Ecto neural progenitor cell (in vitro differentiated cells): ENCODE measurements at places on chromosomes 5 and 9.
A peak's percentile ranks its signal among the peaks of the same experiment; 100 is the strongest.

- DNase-seq, result no peak
Measured at GRCh38 chr9:5835808-5836207, 2.9 kb upstream of the ERMP1 start.

DNA sequence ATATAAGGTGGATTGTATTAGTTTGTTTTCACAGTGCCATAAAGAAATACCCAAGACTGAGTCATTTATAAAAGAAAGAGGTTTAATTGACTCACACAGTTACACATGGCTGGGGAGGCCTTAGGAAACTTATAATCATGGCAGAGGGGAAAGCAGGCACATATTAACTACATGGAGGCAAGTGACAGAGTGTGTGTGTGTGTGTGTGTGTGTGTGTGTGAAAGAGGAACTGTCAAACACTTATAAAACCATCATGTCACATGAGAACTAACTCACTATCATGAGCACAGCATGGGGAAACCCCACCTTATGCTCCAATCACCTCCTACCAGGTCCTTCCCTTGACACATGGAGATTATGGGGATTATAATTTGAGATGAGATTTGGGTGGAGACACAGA is 118.6 kb downstream of the SPEF2 start:
- no peak for DNase-seq

DNA sequence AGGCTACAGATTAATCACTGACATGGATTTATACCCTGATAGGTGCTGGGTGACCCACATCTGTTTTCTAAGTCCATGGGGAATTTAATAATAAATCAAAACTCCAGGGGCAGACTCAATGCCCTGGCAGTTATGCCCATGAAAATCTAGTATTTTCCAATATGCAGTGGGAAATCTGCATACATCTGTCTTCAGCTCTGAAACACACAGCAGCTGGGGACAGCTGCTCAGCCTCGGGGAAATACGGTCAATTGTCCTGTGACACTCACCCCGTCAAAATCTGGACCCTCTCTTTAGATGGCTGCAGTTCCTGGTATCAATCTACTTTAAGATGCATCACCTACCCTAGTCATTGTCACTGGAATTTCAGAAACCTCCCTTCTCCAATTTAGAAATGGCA is 12.7 kb upstream of the C1QTNF3 start:
- no peak for DNase-seq

GRCh38 chr5:82387819-82388166 is 109.6 kb upstream of the RPS23 start:
- no peak for DNase-seq

- DNase-seq, result no peak
Measured at GRCh38 chr9:125074976-125075375, 68.4 kb downstream of the SCAI start.

GRCh38 chr5:163459462-163459818 is 462 bp downstream of the NUDCD2 start:
- no peak for DNase-seq

DNA sequence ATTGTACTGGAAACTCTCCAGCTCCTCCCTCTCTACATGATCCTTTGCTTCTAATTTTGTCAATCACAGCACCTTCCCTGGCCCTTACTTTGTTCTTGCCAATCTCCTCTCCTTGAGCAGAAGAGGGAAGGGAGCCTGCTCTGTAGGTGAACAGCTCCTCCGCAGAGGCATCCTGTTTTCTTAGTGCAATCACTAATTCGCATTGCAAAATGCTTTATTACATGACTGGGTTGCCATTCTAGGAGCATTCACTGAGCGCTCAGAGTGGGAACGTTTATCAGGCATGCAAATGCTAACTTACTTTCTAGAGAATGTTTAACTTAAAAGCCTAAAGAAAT is 416 bp upstream of the SNX18 start:
- DNase-seq, result no peak

DNA sequence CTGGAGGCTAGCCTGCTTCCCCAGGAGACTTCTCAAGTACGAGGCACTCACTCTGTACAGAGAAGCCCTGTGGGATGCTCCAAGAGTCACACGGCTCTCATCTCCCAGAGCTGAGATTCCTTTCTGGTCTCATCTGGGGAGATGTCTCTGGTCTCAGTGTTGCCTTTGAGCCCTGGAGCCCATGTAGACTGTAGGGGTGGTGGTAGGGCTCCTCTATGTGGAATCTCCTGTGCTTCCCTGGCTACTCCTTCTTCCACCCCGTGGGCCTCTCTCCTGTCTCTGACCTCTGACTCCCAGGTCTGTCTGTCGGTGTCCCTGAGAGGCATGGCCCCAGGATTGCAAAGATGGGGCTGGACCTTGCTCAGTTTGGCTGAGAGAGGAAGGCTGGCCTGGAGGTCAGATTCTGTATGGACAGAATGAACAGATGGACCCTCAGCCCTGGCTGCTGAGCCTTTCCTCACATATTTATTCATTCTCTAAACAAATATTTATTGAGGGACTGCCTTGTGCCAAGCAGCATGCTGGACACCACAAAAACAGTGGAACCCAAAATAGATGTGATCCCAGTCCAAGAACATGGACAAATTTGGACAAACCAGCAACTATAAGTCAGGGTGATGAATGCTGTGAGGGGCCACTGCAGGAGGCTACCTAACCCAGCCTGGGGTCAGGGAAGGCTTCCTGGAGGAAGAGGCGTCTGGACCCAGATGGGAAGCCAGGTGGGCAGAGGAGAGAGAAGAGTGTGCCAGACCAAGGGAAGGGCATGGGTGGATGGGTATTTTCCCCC is 2.6 kb downstream of the CCL19 start:
- DNase-seq, result no peak

GRCh38 chr9:129769669-129770068 is 16.8 kb upstream of the PTGES start:
- no peak for DNase-seq

DNA sequence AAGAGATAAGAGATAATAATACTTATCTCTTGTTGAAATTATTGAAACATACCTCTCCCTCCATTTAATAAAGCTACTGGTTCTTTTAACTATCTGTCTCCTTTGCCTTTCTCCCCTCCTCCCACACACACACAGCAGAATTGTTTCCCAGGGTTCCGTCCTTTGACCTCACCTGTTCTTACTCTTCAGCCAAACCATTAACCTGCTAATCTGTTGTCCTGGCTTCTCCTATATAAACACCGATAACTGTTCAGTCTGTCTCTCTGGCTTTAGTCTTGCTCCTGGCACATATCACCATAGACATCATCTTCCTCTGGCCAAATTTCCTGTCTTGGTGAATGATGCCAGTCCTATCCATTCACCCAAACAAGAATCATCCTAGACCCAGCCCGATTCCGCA is 7.7 kb downstream of the RHOBTB3 start:
- no peak for DNase-seq

GRCh38 chr9:87713278-87713987 is 12.5 kb upstream of the CTSL start:
- no peak for DNase-seq

GRCh38 chr9:1536522-1537170 is 478.5 kb upstream of the SMARCA2 start:
- no peak for DNase-seq

DNA sequence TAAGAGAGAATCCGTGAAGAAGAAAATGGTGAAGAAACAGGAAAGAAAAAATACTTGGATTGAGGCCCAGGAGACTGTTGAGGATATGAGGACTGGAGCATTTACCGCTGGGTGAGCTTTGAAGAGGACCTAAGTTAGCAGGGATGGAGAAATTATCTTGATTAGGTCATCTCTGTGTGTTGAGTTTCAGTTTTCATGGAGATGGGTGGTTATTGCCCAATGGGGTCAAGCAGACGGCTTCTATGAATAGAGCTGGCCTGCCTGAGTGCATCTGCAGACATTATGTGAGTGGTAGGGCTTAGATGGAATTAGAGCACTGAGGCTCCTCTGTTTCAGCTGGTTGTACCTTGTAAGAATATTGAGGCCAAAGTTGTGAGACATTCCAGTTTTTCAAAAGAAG is 245.4 kb upstream of the FBXL7 start:
- DNase-seq, result no peak

- DNase-seq, result no peak
Measured at GRCh38 chr9:70466976-70467561, 52.6 kb upstream of the KLF9 start.

GRCh38 chr9:138043411-138044345 is 166.1 kb downstream of the CACNA1B start:
- DNase-seq, result peak; percentile 36

DNA sequence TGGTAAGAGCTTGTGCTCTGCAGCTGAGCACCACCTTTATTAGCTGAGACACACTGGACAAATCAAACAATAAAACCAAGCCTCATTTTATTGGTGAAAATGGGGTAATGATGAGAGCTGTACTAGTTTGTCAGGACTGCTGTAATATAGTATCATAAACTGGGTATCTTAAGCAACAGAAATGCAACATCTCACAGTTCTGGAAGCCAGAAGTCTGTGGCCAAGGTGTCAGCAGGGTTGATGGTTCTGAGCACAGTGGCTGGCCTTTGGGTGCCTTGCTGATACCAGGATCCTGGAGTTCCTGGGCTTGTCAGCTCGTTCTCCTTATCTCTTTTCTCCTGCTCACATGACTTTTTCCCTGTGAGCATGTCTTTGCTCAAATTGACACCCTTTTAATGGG is 513.1 kb downstream of the IRX1 start:
- no peak for DNase-seq

GRCh38 chr5:134570886-134571285 is 45.4 kb downstream of the JADE2 start:
- no peak for DNase-seq

DNA sequence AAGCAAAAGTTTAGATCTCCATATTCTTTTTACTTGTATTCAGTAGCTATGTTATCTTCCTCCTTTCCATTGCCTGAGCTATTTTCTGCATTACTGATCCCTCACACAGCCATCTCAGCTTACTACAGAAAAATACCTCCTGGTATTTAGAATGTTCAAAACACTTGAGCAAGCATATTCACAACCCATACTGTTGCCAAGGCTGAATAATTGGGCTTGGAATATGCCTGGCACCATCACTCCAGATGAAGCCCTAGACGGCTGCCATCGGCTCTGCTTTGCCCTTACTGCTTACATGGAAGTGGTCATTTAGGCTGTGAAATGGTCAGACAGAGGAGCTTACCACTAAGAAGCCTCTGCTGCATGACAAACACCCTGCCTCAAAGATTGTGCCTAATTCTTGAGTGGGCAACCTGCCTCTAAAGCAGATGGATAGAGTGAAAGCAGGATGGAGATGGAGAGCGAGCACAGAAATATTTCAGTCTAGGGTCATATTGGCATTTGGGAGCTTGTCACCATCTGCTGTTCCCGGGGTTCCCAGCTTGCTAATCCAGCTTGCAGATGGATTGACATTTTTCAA is 92.5 kb upstream of the TAS2R1 start:
- DNase-seq, result no peak

GRCh38 chr5:40879163-40879942 is 29.9 kb upstream of the C7 start:
- DNase-seq, result no peak

DNA sequence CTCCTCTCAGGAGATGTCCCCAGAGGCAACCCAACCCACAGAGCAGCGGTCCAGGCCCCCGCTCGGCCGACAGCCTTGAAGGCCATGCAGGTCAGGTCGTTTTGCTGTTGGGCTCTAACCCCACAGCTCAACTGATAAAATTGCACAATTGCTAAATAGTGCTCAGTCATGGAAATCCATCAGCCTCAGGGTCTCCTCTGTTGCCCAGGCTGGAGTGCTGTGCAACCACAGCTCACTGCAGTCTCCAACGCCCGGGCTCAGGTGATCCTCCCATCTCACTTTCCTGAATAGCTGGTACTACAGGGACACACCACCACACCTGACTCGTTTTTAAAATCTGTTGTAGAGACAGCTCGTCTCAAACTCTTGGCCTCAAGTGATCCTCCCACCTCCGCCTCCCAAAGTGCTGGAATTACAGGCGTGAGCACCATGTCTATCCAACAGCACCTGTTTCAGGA is 18.3 kb downstream of the BRD3OS start:
- no peak for DNase-seq

GRCh38 chr9:84843175-84843824 is 173.8 kb downstream of the NTRK2 start:
- no peak for DNase-seq

DNA sequence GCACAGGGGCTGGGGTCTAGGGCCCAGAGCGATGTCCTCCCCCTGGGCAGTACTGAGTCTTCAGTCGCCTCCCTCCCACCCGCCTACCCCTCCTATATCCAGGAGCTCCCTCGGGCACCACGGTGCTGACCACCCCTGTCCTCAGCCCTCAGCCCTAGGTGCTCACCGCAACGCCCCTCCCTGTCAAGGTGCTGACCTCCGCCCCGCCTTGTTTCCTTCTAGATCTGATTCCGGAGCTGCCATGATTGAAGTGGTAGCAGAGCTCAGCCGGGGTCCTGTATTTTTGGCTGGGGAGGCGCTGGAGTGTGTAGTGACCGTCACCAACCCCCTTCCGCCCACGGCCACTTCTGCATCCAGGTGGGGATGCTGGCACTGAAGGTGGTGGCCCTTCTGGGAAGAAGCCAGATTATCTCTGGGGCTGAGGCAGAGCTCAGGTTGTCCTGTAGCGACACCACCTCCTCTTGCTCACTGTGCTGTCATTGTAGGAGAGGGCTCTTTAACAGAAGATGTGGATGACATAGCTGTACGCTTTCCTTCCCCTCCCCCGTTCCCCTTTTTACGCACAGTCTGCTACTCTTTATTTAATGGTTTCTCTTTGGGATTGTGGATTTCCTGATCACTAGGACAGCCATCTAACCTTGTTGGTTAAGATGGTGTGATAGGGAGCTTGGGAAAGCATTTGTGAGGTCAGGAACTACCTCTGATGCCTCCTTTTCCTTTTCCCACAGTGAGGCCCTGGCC is 598 bp downstream of the RGP1 start:
- DNase-seq, result no peak

DNA sequence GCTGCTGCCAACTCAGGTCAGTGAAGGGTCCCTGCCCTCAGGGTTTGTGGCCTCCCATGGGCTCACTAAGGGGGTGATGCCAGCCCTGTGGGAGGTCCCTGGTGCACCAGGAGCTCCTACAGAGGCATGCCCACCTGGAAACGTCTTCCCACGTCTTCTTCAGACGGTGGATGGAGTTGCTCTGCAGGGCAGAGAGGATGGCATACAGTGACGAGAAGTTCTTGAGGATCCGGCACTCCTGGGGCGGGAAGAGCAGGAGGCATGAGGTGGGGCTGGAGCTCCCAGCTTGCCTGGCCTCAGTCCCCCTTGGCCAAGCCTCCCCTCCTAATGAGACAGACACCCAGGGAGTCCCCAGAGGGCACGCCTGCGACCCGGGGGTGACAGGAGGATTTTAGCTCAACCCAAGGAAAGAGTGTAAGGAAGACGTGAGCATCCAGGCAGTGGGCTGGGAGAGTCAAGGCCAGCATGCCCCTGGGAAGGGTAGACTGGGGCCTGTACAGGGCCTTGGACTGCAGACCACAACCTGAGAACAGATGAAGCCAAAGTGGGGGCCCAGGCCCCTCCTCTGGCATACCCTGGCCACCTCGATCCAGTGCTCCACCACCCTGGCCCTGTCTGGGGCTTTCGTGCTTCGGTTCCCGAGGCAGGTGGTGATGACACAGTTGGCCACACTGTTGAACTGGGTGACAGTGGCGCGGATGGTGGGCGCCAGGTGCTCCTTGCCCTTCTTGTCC is 14.4 kb downstream of the RALGDS start:
- no peak for DNase-seq

GRCh38 chr9:112772215-112772509 is 21.6 kb downstream of the SNX30 start:
- no peak for DNase-seq

GRCh38 chr5:148735301-148735835 is 81.0 kb upstream of the HTR4 start:
- no peak for DNase-seq
